ENCODE measurements at places on chromosomes 7 and 10.

DNA sequence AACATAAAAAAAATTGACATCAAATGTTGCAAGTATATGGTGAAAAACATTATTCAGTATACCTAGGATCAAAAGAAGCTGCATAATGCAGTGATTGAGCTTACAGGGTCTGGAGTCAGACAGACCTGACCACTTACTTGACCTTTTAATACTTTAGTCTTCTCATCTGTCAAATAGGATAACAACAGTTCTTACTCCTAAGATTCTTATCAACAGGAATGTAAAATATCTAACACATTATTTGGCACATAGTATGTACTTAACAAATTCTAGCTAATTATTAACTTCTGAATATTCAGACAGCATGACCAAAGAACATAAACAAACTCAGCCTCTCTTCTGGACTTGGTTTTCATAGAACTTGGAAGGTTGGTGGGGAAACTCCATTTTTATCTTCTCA lies 45.6 kb upstream of the PIP4K2A start:
- no peak for DNase-seq

DNA sequence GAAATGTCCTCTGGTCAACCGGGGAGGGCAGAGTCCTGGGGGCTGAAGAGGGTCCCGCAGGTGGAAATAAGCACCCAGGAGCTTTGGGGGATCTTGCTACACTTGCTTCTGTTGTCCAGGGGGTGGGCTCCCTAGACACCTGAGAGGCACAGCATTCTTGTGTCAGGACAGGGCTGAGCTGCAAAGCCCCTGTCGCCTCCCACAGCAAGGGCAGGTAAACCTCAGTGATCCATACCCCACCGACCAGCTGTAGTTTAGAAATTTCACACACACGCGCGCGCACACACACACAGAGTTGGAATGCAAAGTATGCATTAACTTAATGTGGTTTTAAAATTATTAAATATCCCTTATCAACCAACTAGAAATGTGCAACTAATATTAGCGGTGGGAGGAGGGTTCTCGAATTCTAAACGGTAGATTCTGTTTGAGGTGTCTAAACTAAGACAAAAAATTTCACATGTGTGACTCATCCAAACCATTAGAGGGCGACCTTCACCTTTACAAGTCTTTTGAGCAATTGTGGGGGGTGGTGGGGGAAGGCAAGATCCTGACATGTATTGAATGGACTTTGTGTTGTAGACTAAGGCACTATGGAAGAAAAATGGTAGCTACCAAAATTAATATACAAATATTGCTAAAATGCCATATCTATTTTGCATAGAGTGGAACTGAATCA lies 34.3 kb upstream of the PTF1A start:
- DNase-seq, result no peak

DNA sequence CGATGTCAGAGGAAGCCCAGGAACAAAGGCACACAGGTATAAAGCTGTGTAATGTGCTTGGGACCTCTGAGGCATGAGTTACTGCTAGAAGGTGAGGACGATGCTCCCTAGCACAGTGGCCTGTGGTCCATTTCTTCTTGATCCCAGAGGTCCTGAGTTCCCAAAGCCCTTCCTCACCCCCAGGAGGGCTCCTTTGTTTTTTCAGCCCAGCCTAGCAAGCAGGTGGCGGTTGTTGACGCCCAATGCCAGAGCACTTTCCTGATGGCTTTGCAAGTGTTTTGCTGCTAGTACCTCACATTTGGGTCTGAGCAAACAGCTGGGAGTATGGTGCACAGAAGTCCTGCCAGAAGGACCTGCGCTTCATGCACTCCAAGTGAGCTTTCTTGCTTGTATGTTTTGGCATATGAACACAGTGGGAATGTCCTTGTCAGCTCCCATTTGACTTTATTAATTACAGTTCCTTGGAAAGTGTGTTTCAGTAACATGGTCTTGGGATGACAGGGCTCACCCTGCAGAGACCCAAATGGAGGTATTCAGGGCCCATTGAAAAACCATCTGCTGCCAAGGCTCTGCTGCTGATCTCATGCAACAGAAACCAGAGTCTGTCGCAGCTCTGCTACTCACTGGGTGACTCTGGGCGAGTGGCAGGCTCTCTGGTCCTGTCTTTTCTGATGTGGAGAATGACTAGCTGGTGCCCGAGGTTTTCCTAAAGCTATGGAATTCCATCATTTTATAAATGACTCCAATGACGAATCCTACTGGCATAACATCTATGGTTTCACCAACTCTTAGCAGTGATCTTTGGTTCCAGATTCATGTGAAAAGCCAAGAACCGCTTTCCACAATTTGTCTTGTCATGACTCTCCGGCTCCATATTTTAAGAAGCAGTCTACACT lies 134.9 kb downstream of the ARID5B start:
- no peak for DNase-seq

GRCh38 chr7:38934051-38934450 lies 25.1 kb upstream of the VPS41 start:
- no peak for DNase-seq

- DNase-seq, result no peak
Observed at GRCh38 chr7:102916426-102916825, 3.6 kb downstream of the LRRC17 start.

DNA sequence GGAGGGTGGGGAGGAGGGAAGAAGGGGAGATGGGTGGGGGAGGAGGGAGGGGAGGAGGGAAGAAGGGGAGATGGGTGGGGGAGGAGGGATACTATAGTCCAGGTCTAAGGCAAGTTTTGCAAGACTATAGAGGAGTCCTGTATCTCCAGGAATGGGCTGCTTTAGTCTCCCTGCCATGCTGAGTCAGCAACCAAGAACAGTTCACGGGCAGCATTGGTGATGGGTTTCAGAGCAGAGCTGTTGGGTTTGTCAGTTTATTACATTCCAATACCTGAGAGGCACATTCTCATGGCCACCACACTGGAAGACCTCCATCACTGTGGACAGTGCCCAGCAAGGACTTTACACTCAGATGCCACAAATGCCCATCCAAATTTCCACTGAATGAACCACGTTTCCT lies 212.7 kb downstream of the GRM8 start:
- DNase-seq, result no peak

- DNase-seq, result no peak
Observed at GRCh38 chr10:99611326-99611725, 8.9 kb downstream of the SLC25A28 start.

DNA sequence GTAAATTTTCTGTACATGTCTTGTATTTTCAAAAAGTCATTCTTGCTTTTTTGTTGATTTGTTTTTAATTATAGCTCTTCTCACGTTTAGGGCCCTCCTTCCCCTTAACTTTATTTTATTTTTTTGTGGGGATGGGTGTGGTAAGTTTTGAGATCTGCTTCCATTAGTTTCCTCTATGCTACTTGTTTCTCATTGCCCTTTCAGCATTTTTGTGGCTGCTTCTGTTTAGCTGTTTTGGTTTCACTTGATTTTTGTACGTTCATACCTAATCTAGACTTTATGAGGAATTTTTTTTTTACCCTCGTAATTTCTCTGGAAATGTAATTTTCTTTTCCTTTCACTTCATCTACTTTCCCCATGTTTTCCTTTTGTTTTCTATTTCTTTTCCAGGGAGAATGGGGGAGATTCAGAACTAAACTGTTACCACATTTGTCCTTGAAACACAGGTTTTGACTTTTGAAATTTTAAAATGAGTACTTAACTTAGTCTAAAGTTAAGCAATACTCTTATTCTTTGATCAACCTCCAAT lies 80.8 kb downstream of the ATRNL1 start:
- DNase-seq, result no peak

DNA sequence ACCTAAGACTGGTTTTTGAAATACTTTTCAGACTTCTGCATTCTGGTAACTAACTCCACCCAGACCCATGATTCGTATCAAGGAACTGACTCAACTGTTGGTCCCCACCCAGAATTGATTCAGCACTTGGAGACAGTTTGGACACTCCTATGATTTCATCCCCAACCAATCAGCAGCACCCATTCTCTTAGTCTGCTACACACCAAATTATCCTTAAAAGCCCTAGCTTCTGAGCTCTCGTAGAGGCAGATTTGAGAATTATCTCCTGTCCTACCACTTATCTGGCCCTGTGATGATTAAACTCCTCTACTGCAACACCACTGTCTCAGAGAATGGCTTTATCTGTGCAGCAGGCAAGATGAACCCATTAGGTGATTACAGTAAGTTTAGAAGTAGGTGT lies 7.7 kb upstream of the GSTO1 start:
- DNase-seq, result no peak

- no peak for DNase-seq
Observed at GRCh38 chr10:73843261-73843660, 31.1 kb downstream of the CAMK2G start.

DNA sequence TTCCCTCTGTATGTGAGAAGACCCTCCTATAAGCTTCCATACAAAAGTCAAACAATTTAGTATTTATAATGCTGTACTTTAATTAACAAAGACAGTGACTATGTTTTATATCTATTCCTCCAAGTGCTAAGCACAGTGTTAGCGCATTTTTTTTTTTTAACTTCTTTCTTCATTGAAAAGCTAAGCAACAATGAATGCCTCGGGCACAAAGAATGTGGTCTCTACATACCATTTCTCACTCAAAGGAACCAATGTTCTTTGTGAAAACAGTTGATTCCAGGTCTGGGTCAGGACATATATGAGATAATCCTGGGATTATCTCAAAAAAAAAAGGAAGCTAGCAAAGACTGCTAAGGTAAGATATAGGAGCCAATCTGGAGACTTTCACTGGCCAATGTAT lies 26.2 kb upstream of the REEP3 start:
- DNase-seq, result no peak

DNA sequence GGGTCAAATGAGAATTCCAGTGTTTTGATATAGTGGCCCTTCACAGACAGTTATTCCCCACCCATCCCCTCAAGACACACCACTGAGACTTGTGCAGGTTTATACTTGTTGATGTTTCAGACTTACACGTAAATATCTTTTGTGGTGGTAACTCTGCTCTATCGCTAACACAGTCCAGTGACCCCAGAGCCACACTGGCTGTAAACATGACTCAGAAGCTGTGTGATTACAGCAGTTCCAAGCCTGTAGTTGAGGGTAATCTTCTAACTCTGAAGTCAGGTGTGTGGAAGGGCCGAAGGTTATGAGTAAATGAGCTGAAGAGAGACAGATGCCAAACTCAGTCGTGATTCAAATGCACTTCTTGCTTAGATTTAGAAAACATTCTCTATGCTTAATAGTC lies 19.4 kb downstream of the NOBOX start:
- no peak for DNase-seq

DNA sequence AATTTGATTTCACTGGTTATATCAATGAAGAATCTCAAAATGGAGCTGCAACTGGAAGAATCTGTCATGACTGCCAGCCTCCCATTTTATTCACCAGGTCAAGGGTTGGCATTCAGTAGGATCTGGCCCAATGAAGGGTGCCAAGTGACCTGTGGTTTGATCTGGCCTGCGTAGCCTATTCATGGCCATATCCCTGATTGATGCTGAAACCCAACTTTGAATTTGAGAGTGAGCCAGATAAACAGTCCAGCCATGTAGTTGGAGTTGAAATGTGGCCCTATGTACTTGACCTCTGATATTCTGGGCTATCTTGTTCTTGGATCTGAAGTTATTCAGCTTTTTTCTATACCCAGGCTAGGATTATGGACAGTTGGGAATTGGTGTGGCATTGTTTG lies 1.5 kb downstream of the MKLN1 start:
- no peak for DNase-seq

- no peak for DNase-seq
Observed at GRCh38 chr7:47783456-47784223, 164.6 kb downstream of the PKD1L1 start.

DNA sequence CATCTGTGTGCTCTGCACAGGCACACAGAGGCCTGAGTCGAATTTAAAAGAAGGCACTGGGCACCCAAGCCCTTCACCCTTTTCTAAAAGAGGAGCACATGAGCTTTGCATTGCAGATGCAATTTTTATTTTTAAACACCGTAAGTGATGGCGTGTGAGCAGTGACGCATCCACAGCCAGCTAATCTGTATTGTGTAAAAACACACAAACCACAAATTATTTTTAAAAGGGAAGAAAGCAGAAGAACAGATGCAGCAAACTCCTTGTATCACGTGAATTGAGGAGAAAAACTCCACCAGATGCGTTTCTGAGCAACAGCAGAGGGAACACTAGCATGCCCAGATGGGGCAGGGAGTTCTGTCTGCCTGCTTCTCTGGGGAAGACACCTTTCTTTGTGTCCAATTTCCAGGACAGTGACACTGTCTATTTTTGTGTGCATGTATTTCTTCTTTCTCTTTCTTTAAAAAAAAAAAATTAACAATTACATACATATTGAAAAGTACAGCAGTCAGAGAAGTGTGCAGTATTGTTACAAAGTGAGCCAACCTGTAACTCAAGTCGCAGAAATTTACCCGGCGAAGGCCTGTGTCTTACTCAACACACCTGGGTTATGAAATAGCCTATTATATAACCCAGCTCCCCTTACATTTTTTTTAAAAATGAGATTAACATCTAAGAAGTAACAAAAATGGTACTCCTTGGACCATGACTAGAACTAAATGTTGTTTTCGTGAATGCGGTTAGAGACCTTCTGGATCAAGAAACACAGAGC lies 39.2 kb downstream of the EEPD1 start:
- DNase-seq, result no peak

DNA sequence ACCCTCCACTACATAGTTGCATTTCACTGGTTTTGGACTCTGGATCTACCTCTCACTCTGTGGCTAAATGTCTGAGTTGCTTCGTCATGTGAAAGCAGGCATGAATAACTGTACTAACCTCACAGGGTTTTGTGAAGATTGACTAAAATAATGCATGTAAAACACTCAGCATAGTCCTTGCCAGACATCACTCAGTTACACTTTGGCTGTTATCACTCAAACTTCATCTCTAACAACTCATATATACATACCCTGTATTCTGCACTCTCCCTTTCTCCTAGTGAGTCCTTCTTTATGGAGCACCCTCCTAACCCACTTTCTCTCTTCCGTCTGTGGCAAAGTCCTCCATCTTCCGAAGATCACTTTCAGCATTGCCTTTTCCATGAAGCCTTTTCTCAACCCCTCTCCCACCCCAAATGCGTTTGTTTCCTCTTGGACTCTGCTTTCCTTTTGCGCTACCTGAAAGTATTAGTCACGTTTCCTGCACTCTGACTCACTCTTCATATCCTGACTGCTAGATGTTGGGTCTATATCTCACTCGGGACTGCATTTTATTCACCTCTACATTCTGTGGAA lies 72.6 kb downstream of the OSBPL3 start:
- DNase-seq, result peak; percentile 9

DNA sequence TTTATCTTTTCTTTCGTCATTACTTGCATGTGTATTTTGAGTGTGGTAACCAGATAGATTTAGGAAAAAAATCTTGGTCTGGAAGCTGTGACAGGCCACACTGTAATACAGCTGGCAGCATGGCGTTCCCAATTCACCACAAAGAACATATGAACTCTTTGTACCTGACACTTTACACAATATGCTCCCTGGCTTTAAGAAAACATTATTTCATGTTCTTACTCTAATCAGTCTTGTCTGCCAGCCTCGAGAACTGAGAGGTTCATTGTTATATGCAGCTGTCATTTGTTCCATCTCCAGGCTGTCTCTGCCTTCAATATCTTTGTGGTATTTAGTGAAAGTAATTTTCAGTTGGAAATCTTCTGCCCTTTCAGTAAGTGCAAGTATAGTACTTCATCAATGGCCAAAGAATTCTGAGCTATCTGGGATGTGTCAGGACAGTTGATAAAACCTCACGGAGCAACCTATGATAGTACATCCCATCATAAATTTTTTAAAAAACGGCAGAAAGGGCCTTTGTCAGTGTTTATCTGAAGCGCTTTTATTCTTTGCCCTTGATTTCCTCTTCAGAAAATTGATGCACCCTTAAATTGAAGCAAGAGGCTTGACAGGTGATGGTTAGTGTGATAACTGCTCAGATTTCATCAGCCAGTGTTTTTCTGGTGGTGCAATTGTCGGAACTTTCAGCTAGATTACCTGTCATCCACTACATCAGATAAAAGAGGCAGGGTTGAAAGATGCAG lies 146.3 kb upstream of the SP8 start:
- no peak for DNase-seq
